ENCODE measurements at places on chromosomes 3 and 15.

- no peak for DNase-seq
These were observed 45.7 kb upstream of the PTX3 start for GRCh38 chr3:157390713-157391515.

DNA sequence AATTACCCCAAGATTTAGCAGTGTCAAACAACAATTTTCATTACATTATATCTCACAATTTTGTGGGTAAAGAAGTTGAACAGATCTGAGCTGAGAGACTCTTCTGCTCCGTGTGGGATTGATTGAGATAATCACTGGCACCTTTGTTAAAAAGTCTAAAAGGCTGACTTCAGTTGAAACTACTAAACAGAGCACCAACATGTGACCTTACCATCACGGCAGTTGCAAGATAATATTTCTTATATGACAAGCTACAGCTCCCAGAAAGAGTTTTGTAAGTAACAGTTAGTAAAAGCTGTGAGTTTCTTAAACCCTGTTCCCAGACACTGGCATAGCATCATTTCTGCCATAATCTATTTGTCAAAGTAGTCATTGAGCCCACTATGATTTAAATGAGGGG, 25.0 kb downstream of the CGGBP1 start:
- DNase-seq, result no peak

DNA sequence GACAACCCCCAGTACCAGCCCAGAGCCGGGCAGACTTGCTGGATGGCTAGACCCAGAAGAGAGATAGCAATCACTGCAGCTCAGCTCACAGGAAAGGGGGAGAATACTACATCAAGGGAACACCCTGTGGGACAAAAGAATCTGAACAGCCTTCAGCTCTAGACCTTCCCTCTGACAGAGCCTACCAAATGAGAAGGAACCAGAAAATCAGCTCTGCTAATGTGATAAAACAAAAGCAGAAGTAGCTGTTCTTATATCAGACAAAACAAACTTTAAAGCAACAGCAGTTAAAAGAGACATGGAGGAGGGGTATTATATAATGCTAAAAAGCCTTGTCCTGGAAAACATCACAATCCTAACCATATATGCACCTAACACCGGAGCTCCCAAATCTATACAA, 283.3 kb downstream of the KLF13 start:
- DNase-seq, result no peak

- DNase-seq, result no peak
These were observed 4.3 kb downstream of the ZNF860 start for GRCh38 chr3:31985831-31986230.

GRCh38 chr15:74426404-74427281, 7.1 kb downstream of the SEMA7A start:
- no peak for DNase-seq

DNA sequence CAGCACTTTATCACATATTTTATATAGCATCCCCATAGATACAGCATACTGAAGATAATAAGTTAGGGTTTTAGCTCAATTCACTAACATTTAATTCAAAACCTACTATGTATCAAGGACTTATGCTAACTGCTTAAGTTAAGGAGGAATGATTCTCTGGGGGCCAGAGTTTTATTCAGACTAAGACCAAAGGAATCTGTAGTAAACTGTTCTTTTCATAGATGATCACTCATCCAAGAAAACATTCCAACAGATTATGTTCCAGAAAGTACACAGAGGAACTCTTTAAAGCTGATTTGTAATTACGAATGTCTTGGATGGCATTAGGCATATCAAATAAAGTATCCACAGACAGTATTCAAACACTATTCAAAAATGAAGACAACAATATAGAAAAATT, 226.4 kb downstream of the SCAPER start:
- no peak for DNase-seq

DNA sequence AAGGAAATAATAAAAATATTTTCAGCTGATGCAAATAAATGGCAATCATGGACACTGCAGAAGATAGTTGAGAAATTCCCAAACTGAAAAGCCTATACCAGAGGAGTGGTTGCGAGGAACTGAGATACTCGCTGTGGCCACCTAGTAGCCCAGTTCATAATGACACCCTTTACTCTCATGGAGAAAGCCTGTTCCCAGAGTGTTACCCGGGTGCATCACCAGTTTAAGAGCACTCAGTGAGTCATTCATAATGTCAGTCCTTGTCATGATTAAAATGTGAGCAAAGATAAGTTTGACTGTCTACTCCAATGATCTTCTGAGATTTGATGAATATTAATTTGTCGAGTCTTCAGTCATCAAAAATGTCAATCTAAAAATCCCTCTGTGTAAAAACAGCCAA, 138.4 kb upstream of the LRRC3B start:
- no peak for DNase-seq

- DNase-seq, result no peak
These were observed 64.6 kb downstream of the STAC start for GRCh38 chr3:36444909-36445308.

- no peak for DNase-seq
These were observed 414.6 kb upstream of the TBL1XR1 start for GRCh38 chr3:177611752-177612334.

GRCh38 chr15:93257920-93258319, 168.9 kb upstream of the RGMA start:
- DNase-seq, result no peak

GRCh38 chr15:43900996-43901395, 74.2 kb downstream of the WDR76 start:
- DNase-seq, result no peak

DNA sequence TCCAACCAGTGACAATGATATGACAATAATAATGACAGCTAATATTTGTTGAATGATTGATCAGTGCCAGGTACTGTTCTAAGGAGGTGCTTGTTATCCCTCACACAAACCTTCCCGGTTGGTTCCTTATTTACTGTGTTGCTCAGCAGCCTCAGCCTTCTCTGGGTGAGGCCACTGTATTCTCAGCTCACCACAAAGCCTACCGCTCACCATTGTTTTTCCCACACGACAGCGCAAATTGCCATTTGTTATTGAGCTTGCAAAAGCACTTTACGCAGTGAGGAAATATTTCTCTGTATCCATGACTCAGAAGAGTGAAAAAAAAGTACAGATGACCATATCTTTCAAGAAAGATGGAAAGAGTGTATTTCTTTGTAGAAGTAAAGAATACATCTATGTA, 49.5 kb upstream of the PDZRN3 start:
- DNase-seq, result no peak

DNA sequence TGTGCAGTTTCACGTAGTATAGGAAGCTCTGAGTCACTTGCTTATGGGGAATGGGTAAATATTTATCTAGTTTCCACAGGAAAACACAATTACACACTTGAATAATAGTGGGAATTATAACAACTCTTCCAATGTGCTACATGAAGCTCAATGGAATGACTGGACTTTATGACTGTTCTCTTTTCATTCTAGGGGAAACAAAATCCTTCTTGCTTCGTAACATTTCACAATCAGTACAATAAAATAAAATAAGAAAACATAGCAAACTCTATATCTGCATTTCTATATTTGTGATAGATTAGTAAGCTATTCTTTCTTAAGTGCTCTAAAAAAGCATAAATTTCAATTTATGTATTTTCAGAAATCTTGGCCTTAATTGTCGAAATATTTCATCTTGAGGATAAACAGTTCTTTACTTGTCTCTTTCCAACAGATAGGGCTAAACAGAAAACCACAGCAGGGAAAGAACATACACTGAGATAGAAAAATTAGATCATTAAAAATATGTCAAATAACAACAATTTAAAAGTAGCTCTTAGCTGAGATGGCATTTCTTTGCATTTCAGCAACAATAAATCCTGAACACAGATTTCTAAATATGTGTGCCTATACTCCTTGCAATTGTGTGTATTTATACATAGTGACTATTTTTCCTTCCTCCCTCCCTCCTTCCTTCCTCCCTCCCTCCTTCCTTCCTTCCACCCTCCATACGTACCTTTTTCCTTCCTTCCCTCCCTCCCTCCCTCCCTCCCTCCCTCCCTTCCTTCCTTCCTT, 395.5 kb upstream of the KCNMB2 start:
- no peak for DNase-seq

- no peak for DNase-seq
These were observed 139.4 kb downstream of the SLCO3A1 start for GRCh38 chr15:91992945-91993344.

DNA sequence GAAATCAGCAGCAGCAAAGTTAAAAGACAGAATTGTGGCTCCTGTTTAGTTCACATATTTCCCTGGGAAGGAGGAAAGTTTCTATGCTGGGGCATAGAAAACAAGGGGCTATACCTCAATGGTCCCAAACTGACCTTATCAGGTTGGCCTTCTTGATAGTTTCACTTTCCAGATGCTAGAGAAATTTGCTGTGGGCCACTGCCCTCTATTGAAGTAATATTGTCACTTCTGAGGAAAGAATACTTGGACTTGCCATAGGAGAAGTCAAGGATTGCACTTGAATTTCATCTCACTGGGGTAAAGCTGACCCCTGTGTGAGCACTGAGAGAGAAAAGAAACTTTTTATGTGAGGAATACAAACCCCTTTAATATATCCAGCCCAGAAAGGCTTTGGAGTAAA, 49.3 kb upstream of the XCR1 start:
- DNase-seq, result no peak

GRCh38 chr3:10280177-10280529, 12.6 kb downstream of the GHRL start:
- no peak for DNase-seq

- no peak for DNase-seq
These were observed 34.2 kb upstream of the NR2F2 start for GRCh38 chr15:96296264-96296663.

- DNase-seq, result no peak
These were observed 35.3 kb upstream of the CDCP1 start for GRCh38 chr3:45181496-45181895.

DNA sequence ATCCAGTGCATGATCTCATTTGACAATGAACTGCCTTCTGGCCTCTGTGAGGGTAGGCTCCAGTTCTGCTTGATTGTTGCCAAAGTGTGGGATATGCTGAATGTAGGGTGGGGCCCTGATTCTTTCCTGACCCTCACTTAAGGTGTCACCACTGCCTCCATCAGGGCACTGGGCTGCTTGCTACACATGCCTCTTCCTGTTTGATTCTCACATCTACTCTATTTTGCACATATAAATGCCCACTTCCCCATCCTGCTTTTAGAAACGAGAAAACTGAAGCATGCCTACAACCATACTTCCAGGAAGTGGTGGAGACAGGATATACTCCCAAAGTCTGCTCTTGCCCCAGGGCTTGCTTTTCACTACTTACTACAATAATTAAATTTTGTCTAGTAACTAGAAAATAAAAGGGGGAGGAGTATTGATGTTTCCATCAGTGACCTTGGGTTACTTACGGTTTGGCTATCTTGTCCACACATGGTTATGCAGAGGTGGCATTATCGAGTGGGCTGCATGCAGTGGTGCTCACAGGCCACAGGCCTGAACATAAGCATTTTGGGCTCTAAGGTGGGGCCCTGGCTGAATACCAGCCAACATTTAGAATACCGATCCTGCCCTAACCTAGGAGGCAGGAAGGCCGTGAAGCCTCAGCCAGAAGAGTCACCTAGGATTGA, 6.7 kb downstream of the ZDHHC3 start:
- DNase-seq, result no peak

DNA sequence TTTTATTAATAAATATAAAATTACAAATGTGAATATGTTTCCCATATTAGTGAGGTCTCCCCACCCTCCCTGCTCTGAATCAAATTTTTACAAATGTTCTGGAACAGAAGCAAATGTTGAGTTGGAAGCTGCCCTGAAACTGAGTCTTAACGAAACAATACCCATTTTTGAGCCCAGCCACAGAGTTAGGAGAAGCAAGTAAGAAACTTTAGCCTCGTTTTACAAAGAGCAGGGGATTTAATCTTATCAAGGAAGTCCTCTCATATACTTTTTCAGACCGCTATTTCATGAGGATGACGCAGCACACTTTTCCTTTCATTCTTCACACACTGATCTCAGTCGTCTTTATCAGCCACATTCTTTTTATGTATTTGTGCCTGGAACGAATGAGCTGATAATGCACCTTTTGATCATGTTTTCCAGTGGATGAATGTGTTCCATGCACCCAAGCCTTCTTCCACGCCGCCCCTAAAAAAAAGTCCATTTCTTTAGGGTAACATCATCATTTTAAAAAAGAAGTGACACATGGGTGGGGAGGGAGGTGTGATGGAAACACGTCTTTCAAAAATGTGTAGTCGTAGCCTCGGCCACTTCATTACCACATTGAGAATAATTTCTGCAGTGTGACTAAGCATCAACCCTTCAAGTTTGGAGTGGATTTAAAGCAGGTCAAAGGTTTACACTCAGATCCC, 48.1 kb downstream of the SETMAR start:
- DNase-seq, result peak; percentile 28

DNA sequence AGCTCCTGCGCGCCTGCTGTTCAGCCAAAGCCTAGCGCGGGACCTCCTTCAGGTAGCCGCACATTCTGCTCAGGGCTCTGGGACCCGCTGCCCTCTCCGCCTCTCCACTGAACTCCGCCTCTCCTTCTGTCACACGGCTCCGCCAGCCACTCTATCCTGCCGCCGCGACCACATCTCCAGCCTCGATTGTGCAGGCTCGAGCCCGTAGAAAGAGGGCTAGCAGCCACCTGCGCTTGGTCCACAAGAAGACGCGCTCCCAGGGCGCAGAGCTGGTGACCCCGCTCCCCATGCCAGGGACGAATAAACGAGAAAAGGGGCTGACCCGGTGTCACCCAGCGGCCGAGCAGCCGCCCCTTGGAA, 1.1 kb upstream of the VIPR1 start:
- DNase-seq, result no peak

DNA sequence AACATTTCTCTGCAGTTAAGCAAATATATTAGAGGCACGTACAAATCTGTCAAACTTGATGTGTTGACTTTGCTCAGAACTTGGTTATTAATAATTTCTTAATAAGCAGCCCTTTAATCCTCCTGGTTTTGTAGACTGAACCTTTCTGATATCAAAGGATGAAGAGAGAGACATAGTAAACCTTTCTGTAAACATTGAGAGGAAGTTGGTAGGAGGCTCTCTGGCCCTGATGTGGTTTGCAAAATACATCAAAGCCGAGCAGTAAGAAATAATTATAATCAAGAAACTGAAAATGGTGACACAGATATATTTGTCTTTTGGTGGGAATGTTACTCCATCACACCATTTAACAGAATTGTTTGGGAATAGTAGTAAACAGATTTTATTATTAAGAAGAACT, 111.9 kb downstream of the OXSM start:
- no peak for DNase-seq

GRCh38 chr15:86644339-86644738, 564.7 kb downstream of the AGBL1 start:
- DNase-seq, result no peak

GRCh38 chr3:178512647-178513046, 23.6 kb upstream of the KCNMB2 start:
- no peak for DNase-seq

Data from stimulated activated CD8-positive, alpha-beta memory T cell treated with anti-CD3 and anti-CD28 coated beads, Interleukin-15, amount 100 ng/mL, for 48 hours (primary cell).